Neural progenitor cell (in vitro differentiated cells): ENCODE measurements at places on chromosomes 2 and 18. TPM values are rescaled to one million over a fixed set of nuclear protein-coding genes. Genes with fewer than 3 reads are reported as not detected.
A peak's percentile ranks its signal among the peaks of the same experiment; 100 is the strongest.

DNA sequence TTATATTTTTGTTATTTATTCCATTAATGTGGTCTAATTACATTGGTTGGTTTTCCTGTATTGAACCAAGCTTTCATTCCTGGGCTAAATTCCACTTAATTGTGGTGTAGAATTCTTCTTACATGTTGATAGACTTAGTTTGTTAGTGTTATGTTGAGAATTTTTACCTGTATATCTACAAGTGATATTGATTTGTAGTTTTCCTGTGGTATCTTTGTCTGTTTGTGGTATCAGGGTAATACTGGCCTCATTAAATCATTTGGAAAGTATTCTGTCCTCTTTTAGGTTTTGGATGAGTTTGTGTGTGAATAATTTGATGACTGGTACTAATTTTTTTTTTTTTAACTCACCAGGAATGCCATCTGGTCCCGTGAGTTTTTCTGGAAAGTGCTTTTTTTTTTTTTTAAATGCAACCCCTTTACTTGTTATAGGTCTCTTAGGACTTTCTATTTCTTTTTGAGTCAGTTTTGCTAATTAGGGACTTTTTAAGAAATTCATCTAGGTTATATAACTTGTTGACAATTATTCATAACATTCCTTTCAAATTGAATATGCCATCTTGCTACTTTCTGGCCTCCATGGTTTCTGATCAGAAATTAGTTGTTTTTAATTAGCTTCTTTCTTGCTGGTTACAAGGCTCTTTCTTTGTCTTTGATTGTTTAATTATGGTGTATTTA, 232.8 kb downstream of the CCDC85A start:
- H3K4me1 ChIP-seq: no peaks in the 10 kb centered on the region
- H3K27ac ChIP-seq: no peak overlapping the region
- DNase-seq: no peak
- no peaks in the 10 kb centered on the region for H3K36me3 ChIP-seq

Gene DSG1
- total RNA-seq: not detected in 2 replicates

DNA sequence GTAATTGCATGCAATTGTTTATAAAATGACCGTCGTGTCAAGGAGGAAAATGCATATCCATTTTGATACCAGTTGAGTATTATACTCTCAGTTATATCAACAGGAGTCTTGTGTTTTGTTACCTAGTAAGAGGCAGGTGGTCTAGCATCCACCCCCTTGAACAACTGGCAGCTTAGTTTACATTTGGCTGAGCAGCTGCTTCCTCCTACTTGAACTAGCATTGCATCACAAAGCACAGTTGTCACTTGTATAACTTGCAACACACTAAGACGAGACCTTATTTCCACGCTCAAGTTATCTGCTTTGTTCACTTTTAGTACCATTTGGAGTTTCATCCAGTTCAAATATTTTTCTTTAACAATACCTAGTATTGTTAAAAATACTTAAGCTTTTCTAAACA, 75.4 kb upstream of the UBE2E3 start:
- no peak overlapping the region for H3K27ac ChIP-seq
- H3K4me1 ChIP-seq: no peaks in the 10 kb centered on the region
- H3K36me3 ChIP-seq: no peaks in the 10 kb centered on the region
- no peak for DNase-seq
- H3K27me3 ChIP-seq: no peaks in the 10 kb centered on the region

Gene ASXL3
- total RNA-seq: 2.7 and 5.1 TPM in 2 replicates

DNA sequence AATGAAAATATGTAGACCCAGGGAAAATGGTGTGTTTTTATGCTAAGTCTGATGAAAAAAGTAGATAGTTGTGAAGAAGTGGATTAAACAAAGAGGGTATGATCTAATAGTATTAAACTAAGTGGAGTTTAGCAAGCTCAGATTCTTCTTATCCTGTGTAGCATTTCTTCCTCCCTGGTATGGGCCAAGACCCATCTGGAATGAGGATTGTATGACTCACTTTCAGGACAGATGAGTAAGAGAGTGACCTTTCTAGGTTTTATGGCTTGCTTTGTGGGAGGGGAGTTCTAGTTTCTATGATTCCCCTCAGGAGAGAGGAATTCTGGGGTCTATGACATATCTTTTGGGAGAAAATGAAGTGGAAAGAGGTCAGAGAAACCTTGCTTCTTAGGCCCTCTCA, 550.1 kb downstream of the SPAG16 start:
- no peak overlapping the region for H3K4me3 ChIP-seq
- no peaks in the 10 kb centered on the region for H3K4me1 ChIP-seq
- H3K27me3 ChIP-seq: no peaks in the 10 kb centered on the region
- no peak overlapping the region for H3K27ac ChIP-seq

Gene TSGA10
- 5.8 and 6.6 TPM in 2 replicates for total RNA-seq

Gene INO80D
- 8.1 and 11.3 TPM in 2 replicates for total RNA-seq

DNA sequence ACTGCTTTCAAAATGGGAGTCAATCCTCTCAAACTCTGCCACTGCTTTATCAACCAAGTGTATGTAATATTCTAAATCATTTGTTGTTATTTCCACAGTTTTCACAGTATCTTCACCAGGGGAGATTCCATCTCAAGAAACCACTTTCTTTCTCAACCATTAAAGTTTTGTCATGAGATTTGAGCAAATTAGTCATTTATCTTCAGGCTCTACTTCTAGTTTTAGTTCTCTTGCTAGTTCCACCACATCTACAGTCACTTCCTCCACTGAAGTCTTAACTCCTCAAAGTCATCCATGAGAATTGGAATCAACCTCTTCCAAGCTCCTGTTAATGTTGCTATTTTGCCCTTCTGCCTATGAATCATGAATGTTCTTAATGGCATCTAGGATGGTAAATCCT, 545.8 kb downstream of the ARHGAP15 start:
- DNase-seq: no peak
- no peaks in the 10 kb centered on the region for H3K4me1 ChIP-seq
- H3K36me3 ChIP-seq: no peaks in the 10 kb centered on the region
- H3K27me3 ChIP-seq: no peaks in the 10 kb centered on the region

- H3K27ac ChIP-seq: no peak overlapping the region
- DNase-seq: no peak
- peak overlapping the region; percentile 73 for H3K4me3 ChIP-seq
- H3K27me3 ChIP-seq: no peaks in the 10 kb centered on the region
- peaks cover 5% of the 10 kb centered on the region for H3K4me1 ChIP-seq
These were observed 9.3 kb upstream of the NARS1 start for GRCh38 chr18:57630754-57631595.

- H3K4me3 ChIP-seq: no peak overlapping the region
- H3K36me3 ChIP-seq: no peaks in the 10 kb centered on the region
- H3K4me1 ChIP-seq: peaks cover 6% of the 10 kb centered on the region
- no peaks in the 10 kb centered on the region for H3K27me3 ChIP-seq
- DNase-seq: no peak
These were observed 1145.3 kb upstream of the CHAC2 start for GRCh38 chr2:52622266-52622665.

GRCh38 chr2:144950899-144951560, 431.1 kb upstream of the ZEB2 start:
- no peak overlapping the region for H3K4me3 ChIP-seq
- H3K36me3 ChIP-seq: no peaks in the 10 kb centered on the region
- no peaks in the 10 kb centered on the region for H3K27me3 ChIP-seq
- H3K27ac ChIP-seq: no peak overlapping the region
- H3K4me1 ChIP-seq: no peaks in the 10 kb centered on the region
- no peak for DNase-seq

Gene ADAM23
- 17.2 and 19.4 TPM in 2 replicates for total RNA-seq

Gene MERTK
- total RNA-seq: 4.6 and 6.1 TPM in 2 replicates

- H3K27me3 ChIP-seq: no peaks in the 10 kb centered on the region
- no peak for DNase-seq
- no peaks in the 10 kb centered on the region for H3K4me1 ChIP-seq
These were observed 94.2 kb upstream of the FSHR start for GRCh38 chr2:49248506-49248905.
